ENCODE measurements at places on chromosomes 12 and 14.

- no peak for DNase-seq
Measured at GRCh38 chr12:115973066-115973465, 304.4 kb downstream of the MED13L start.

DNA sequence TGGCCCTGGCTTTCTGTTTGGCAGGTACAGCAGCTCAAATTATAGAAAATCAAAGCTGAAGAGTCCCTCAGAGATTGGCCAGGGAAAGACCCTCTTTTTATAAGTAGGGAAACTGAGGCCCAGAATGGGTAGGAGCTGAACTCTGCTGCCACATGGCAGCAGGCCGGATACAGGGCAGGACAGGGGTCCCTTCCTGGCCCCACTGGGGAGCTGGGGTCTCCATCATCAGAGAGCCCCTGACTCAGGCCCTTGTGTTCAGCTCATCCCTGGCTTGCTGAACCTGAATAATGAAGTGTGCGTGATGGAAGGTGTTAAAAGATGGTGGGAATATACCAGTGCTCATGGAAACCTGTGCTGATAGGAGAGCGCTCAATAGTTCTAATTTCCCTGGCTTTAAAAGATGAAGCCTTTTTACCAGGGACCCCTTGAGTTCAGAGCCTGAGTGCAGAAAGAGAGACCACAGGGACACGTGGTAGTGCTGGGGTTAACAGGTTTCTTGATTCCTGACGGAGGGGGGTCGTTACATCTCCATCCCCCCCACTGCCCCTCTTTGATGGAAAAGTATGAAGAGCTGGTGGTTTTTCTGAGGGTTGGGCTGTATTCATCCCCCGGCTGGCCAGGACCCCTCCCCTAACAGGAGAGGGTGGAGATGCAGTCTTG, 4.4 kb downstream of the DLK1 start:
- DNase-seq, result no peak

DNA sequence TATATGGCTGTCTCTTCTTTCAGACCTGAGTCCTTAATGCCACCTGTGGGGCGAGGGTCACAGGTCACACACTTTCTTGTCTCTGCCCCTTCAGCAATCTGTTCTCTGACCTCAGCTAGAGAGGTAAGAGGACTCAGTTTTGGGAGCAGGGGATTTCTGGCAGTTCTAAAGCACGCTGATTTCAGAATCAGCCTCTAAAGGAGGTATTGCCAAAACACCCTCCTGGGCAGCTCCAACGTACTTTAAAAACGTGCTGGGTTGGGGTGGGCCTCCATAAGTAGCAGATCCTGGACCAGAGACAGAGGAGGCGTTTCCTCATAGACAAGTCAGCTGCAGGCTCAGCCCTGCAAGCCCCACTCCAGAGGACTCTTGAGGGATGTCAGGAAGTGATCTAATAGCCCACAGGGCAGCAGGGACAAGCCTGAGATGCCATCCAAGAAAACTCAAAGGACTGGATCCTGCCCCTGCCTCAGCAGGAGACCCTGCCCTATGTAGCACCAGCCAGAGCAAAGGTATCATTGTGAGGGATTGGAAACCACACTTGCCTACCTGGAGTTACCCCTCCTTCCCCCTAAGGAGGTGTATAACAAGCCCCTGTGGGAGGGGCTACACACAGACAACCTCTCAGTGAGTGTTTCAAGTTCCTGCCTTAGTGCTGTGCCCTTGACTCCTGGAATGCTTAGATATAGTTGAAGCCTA, 8.5 kb downstream of the CTDSP2 start:
- DNase-seq, result no peak

DNA sequence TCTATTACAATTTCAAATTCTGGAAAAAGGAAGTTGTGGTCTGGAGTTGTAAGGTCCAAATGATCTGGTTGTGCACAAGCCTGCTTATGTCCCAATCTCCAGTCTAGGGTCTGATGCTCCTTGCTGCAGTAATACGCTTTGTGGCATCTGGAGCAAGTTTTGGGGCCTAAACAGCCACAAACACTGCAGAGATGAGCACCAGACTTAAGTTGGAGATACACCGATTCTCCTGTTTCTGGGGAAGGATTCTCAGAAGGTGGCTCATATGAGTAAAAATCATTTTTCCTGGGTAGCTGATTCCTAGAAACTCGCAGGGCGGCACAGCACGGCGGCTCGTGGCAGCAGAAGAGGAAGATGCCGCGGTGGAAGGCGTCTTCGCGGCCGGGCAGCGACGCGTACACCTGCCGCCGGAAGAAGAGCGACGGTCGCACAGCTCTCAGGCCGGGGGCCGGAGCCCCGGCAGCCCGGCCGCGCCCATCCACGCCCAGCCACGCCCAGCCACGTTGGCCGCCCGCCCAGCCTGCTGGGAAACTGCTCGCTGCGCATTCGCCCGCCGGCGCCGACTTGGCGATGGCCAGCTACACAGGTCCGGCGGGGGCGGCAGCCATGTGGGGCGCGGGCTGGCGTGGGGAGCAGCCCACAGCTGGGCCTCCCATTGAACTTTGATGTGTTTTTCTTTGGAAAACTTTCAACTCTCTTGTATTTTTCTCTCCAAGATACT, 129.0 kb downstream of the ASCL4 start:
- peak; percentile 92 for DNase-seq

GRCh38 chr12:14256121-14256520, 109.4 kb upstream of the ATF7IP start:
- DNase-seq, result no peak

DNA sequence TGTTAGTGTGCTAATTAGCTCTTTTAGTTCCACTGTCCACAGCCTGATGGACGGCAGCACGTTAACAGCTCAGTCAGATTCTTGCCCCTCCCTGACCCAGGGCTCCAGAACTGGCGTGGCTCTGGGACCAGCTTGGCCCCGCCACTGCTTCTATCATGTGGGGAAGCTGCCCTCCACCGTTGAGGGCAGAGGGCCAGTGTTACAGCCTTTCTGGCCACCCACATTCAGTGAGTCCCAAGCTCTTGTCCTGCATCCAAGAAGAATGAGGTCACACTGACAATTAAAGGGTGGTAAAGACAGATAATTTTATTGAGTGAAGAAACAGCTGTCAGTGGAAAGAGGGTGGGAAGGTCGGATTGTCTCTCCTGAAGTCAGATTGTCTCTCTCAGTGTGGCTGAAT, 36.9 kb downstream of the BCL2L14 start:
- no peak for DNase-seq

- DNase-seq, result no peak
Measured at GRCh38 chr12:44565163-44565562, 311.0 kb downstream of the NELL2 start.

DNA sequence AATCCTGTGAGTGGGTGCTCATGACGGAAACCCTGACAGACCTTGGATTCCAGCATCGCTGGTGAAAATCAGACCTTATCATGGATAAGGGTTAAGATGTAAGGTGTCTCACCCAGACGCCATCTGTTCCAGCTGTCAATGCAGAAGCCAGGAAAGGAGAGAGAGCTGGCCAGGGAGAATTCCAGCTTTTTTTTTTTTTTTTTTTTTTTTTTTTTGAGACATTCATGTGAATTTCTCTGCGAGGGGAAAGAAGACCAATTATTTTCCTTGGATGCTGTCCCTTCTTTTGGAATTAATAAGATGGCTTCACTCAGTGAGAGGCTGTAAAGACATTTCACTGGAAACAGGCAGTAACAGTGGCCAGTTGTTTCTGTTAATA, 1.8 kb downstream of the TRAF3 start:
- DNase-seq, result no peak

DNA sequence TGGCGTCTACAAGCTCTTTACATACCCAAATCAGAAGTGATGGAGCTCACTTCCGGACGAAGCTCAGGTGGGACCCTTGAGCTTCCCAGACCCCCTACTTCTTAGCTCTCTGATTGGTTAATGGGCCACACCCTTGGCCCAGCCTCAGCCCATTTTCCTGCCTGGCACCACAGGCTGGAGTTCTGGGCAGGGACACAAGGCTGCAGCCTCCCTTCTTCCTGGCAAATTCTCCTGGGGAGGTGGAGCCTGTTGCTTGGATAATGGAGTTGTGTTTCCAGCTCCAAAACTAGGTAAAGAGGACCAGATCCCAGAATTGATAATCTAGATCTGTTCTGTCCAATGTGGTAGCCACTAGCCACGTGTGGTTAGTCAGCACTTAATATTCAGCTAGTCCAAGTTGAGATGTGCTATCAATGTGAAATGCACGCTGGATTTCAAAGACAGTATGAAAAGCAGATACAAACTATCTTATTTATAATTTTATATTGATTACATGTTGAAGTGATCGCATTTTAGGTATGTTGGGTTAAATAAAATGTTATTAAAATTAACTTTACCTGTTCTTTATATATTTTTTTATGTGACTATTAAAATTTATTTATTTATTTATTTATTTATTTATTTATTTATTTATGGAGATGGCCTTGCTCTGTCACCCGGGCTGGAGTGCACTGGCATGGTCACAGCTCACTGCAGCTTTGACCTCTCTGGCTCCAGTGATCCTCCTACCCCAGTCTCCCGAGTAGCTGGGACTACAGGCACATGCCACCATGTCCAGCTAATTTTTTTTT, 12.6 kb upstream of the FAIM2 start:
- DNase-seq, result no peak

- DNase-seq, result no peak
Measured at GRCh38 chr12:77104286-77104685, 38.9 kb upstream of the E2F7 start.

GRCh38 chr12:104763168-104763805, 194.8 kb downstream of the SLC41A2 start:
- no peak for DNase-seq

DNA sequence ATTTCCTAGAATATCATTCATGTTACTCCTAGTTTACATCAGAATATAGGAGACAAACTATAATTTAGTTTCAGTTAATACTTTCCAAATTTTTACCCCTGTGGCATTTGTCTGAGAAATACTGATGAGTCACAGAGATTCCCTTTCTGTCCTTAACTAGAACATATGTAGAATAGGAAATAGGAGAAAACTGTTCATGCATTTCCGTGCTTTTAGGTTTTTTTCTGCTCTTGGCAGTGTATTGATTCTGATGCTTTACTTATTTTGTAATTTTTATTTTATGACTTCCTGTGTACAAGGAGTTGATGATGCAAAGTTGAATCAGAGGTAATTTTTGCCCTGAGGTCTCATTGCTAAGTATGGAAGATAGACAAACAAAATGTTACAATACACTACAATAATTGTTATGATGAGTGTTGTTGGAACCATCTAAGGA, 23.0 kb downstream of the MNAT1 start:
- DNase-seq, result no peak

GRCh38 chr12:86660488-86661147, 404.4 kb upstream of the MGAT4C start:
- DNase-seq, result no peak

GRCh38 chr12:121223292-121224285, 13.7 kb downstream of the P2RX4 start:
- DNase-seq, result no peak
